ENCODE measurements at places on chromosomes 16 and 17. TPM values are rescaled to one million over a fixed set of nuclear protein-coding genes. Genes with fewer than 3 reads are reported as not detected.

GRCh38 chr17:67931227-67931626, 65.0 kb downstream of the C17orf58 start:
- DNase-seq, result no peak

DNA sequence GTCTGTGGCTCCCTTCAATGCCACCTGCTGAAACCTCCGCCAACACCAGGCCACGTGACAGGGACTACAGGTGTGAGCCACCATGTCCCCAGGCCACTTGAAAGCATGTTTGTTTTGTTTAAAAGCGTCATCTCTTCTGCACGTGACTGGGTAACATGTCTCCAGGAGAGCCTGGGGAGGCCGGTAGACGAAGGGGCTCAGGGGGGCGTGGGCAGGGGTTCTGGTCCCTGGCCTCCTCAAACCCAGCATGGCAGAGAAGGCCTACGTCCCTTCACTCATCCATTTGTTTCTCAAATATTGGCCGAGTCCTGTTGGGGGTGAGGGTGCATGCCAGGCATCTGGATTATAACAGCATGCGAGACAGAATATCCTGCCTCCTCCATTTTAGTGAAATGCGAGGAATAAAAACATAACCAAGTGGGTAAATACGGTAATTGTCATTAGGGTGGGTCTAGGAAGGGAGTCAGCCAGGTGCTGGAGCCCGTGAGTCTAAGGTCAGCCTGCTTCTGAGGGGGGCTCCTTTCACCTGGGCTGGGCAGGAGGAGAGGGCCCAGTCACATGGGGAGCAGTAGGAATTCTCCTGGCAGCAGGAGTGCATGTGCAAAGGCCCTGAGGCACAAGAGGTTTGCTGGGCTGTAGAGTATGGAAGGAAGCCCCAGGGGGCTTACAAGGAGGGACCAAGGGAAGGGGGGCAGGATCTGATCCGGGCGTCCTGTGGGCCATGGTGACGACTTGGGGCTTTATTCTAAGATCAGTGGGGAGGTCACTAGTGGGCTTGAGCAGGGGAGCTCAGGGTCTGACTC, 26.8 kb upstream of the CIBAR2 start:
- DNase-seq, result no peak

GRCh38 chr17:61750656-61751055, 112.7 kb downstream of the BRIP1 start:
- no peak for DNase-seq

The KRT20 gene
- not detected for polyA plus RNA-seq

The GP2 gene
- not detected for polyA plus RNA-seq

The ZPBP2 gene
- polyA plus RNA-seq, result not detected
